ENCODE measurements at places on chromosomes 4 and X.
A peak's percentile ranks its signal among the peaks of the same experiment; 100 is the strongest.

DNA sequence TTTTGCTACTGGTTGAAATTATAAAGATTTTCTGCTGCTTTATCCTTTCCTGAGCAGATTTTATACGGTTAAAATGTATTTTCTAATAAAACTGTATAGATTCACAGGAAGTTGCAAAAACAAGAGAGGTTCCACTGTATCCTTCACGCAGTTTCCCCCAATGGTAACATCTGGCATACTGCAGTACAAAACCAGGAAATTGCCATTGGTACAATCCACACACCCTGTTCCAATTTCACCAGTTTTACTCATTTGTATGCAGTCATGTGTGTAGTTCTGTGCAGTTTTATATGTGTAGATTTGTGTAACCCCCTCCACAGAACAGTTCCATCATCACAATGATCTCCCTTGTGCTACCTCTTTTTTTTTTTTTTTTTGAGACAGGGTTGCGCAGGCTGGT is 20.0 kb downstream of the DDX3X start:
- DNase-seq, result no peak

DNA sequence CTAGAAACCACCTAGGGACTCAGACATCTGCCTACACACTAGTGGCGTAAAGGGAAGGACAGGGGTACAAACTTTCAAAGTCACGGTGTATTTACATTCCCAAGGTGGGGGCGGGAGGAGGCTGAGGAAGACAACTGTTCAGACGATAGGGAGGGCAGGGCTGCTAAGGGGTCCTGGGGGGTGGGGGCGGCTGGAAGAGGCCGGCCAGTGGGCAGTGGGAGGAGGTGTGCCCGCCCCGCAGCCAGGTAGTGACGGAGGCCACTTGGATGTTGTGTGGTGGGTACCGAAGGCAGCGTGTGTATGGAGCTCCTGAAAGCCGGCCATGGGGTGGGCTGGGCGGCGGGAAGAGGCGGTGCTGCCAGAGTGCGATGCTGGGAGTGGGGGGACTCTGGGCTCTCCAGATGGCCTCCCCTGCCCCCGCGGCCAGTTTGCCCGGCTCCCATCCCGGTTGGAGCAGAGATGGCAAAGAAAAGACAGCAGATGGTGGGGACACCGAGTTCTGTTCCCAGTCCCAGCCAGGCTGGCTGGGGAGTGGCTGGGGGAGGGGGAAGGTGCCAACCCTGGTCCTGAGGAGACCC is 24.2 kb downstream of the L1CAM start:
- no peak for DNase-seq

- DNase-seq, result no peak
Observed at GRCh38 chr4:141142423-141142822, 9.2 kb upstream of the RNF150 start.

DNA sequence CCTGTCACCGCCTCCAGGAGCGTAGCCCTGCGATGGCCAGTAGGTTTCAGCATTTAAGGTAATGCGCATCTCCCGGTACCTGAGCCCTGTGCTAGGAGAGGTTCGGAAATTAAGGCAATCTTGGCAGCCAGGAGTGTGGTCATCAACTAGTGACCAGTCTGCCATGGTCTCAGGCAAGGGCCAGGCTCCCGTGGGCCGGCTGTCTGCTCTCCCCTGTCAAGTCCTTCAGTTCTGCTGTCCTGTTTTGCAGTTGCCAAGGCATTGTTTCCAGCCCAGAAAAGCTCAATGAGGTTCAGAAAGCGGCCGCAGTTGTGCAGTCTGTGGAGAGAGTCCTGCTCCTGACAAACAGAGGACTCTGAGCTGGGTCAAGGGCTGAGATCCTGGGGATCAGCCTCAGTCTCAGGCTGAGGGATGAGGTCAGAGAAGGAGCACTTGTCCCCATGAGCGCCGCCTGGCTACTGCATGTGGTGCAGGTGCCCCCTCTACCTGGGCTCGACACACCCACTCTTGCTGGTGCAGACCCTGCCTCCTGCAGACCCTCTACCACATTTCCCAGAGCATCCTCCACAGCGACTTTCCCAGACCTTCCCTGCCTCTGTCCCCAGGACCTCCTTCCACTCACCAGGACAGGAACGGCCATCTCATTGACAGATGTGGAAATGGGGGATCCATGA is 53.4 kb upstream of the PSAPL1 start:
- no peak for DNase-seq

GRCh38 chr4:114312338-114312737 is 286.3 kb upstream of the UGT8 start:
- no peak for DNase-seq

GRCh38 chrX:29617276-29617675 is 598.1 kb upstream of the MAGEB2 start:
- no peak for DNase-seq

- DNase-seq, result no peak
Observed at GRCh38 chrX:122113376-122113775, 1066.0 kb downstream of the GLUD2 start.

DNA sequence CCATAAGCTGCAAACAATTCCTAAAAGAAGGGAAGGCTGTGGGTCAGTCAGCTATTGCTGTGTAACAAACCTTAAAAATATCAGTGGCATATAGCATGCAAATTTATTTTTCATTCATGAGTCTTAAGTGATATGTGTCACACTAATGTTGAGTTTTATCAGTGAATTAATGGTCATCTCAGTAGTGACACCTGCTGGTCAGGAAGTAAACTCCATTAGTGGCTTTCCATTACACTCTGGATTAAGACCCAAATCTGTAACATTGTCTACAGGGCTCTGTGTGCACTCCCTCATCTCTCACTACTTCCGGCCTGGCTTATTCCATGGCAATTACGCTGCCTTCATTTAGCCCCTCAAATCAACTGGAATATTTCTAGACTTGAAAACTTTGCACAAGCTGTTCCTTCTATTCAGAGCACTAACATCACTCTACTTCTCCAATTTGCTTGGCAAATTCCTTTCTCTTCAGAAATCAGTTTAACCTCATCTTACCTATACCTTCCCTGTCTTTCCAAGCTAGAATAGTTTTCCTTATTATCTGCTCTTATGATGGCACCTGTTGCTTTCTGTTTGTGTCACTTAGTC is 217.3 kb upstream of the TAPT1 start:
- peak; percentile 27 for DNase-seq

DNA sequence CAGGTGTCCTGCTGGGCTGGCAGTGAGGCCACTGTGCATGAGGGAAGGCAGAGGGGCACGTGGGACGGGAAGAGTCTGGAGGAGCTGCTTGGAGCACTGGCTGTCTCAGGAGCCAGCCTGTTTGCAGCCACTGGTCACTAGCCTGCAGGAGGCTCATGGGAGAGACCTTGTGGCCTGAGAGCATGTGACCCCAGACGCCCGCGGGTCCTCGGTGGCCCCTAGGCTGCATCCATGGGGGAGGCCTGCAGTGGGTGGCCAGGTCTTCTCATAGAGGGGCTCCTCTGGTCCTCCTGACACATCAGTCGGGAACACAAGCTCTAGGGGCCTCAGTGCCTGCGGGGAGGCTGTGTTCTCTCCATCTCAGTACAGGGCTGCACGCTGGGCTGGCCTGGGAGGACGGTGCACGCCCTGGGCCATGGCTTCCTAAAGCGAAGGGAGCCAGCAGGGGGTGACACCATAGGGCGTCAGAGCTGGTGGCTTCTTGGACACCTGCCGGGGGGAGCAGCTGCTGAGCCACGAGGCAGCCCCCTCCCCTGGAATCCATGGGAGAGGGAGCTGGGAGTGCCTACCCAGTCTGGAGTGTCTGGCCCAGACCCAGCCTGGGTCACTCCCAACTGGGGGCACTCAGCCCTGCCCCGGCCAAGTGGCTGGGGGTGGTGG is 12.3 kb downstream of the NAT8L start:
- DNase-seq, result no peak

GRCh38 chrX:78237127-78237526 is 90.3 kb downstream of the CYSLTR1 start:
- no peak for DNase-seq

- DNase-seq, result no peak
Observed at GRCh38 chr4:139890816-139891215, 225.2 kb downstream of the MGST2 start.

- DNase-seq, result no peak
Observed at GRCh38 chrX:119236623-119237561, 807 bp downstream of the PGRMC1 start.

GRCh38 chr4:176453079-176453478 is 133.3 kb downstream of the SPCS3 start:
- DNase-seq, result no peak

DNA sequence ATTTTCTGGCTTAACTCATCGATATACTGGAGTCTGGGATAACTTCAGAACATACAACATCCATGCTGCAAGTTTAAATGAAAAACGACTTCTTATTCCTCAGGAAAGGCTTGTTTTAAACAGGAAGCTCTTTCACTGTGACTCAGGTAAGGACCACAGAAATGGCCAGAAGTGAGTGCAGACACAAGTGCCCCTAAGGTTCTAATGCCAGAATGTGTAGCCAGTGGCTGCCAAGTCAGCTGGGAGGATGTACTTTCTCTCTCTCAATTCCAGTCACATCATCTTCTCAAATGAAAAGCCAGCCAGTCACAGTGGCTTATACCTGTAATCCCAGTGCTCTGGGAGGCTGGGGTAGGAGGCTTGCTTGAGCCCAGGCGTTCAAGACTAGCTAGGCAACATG is 144.6 kb downstream of the SH3KBP1 start:
- DNase-seq, result no peak

GRCh38 chr4:153151535-153152455 is 52.4 kb upstream of the TRIM2 start:
- peak; percentile 58 for DNase-seq

DNA sequence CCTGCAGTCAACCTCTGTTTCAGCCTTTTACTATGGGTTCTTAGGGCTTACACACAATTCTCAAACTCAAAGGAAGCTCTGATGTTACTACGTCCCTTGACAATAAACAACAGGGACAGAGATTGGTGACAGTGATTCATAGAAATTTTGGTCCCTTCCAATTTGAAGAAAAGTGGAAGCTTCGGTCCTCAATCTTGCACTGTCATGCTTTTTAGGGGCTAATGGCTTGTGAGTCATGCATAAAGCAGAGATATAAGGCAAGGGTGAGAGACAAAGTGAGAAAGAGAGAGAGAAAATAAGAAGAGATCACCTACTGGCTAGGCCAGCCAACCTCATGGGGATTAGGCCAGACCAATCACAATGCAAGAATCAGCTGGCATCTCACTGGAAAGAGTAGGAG is 63.2 kb upstream of the STARD8 start:
- no peak for DNase-seq

DNA sequence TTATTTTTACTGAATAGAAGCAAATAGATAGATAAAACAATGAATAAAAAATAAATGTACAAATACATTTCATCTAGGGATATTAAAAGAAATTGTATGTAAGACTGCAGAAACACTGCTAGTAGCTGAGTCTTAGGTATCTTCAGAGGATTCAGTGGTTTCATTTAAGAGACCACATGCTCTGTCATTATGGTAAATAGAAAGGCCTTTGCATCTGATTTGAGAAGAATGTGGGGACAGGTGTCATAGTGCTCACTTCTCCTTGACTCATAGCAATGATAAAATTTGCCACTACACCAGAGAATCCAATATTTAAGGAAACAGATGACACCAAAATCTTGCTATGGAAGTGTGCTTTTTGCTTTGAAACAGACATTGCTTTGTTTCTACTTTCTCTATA is 59.8 kb upstream of the PPP1R2C start:
- DNase-seq, result no peak

- DNase-seq, result no peak
Observed at GRCh38 chr4:55110131-55110530, 15.3 kb downstream of the KDR start.

- DNase-seq, result peak; percentile 12
Observed at GRCh38 chr4:113666386-113667114, 95.0 kb downstream of the CAMK2D start.

GRCh38 chr4:44661940-44662622 is 10.7 kb upstream of the YIPF7 start:
- DNase-seq, result no peak

DNA sequence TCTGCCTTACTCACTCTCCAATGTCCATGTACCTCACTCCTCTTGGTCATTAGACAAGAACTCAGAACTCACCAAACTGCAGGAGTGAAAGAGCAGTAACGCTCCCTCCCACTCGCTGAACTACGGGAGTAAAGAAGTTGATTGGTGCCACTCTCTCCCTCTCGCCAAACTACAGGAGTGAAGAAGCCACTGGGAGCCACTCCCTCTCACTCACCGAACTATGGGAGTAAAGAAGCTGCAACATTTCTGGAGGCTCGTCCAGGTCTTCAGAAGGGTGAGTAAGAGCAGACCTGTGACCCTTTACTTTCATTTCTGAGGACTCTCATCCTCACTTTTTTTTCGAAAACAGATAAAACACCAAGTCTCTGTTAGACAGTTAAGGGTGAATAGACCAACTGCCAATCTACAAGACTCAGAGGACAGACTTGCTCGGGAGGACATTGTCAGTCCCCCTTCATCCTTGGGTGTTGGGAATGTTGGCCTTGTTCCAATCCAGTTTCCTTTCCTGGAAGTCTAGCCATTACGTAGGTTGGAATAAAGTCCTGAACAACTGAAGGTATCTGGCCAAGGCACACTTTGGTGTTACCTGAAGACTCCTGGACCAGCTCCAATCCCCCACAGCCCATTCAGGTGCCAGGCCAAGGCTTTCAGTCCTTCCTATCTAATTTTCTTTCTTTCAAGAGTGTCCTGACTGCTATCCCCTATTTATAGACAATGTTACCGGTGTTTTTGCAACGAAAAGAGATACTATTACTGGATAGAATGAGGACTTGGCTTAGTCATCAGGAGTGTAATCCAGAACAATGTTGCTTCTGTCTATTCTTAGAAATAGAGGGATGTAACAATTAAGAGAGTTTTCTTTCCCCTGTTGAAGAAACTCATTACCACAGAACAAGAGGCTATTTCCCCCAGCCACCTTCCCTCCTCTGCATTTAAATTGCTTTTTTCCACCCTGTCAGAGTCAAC is 11.0 kb upstream of the COL25A1 start:
- DNase-seq, result no peak

- DNase-seq, result no peak
Observed at GRCh38 chr4:93761286-93761685, 67.3 kb upstream of the ATOH1 start.

DNA sequence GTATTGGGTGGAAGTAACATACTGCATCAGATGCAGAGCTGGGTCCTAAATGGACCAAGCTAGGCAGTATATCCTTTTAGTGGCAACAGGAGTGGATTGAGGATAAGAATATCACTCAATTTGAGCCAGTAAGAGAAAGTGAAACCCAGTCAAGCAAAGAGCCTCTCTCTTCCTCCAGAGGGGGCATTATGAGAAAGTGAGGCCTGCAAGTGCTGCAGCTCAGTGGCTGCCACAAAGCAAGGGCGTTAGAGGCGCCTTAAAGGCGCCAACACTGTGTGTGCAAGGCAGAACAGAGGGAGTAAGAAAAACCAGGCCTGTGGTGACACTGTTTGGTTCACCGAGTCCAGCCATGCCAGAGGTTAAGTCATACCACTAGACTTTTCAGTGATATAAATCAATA is 17.5 kb downstream of the STX18 start:
- no peak for DNase-seq

GRCh38 chrX:144612076-144612475 is 635.2 kb upstream of the SPANXN1 start:
- DNase-seq, result no peak

- DNase-seq, result no peak
Observed at GRCh38 chr4:113113151-113113550, 63.7 kb downstream of the ANK2 start.

- DNase-seq, result no peak
Observed at GRCh38 chrX:51296138-51296537, 36.5 kb upstream of the NUDT10 start.
